ENCODE measurements at places on chromosomes 4 and X.

GRCh38 chrX:130267956-130268448 lies 697 bp downstream of the ZNF280C start:
- no peak for DNase-seq

GRCh38 chr4:14064984-14065383 lies 437.5 kb upstream of the BOD1L1 start:
- DNase-seq, result no peak

GRCh38 chr4:124903995-124904722 lies 191.6 kb upstream of the ANKRD50 start:
- DNase-seq, result no peak

- no peak for DNase-seq
Measured at GRCh38 chr4:40264497-40264896, 67.7 kb downstream of the RHOH start.

DNA sequence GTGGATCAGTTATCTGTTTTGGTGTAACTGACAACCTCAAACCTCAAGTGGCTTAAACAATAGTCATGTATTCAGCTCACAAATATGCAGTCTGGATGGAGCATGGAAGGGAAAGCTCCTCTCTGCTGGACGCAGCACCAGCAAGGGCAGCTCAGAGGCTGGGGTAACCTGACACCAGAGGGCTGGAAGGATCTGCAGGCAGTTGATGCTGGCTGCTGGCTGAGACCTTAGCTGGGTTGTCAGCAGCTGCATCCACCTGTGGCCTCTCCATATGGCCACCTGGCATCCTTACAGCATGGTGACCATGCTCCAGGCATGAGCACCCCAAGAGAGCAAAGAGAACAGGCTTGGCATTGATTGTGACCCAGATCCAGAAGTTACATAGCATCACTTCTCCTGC lies 46.7 kb downstream of the ENPP6 start:
- DNase-seq, result no peak

DNA sequence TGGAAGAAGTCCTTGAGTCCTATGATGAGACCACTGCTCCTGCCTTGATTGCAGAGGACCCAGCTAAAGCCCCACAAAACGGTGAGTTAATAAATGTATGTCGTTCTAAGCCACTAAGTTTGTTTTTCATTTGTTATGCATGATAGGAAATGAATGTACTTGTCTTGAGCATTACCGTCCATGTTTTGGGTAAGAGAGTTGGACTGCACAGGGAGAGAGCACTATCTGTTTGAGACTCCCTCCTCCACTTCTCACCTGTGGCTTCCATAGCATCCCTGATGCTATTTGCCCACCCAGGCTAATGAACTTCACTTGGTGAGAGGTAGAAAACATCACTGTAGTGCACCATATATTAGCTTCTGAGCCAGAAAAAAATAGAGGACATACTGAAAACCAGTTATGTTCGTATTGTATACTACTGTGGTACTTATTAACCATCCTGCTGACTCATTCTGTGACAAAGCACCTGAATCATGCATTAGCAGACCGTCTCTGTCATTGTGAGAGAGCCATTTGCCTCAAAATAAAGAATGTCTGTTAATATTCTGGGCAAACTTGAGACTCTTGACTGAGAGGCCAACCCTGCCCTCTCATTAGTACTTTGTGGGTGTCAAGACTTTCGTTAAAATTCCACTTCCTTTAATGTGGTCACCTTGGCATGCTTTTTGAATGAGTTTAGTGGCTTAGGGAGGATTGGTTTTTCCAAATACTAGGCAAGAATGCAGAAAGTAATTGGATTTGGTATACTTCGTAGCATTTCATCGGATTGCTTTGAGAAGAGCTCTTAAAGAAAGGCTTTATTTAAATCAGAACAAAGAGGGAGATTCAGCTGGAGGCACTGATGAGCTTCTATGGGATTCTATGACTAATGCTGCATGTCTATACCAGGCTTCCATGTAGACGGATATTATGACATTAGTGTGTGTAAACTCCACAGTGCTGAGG lies 99.3 kb upstream of the GRPR start:
- no peak for DNase-seq

DNA sequence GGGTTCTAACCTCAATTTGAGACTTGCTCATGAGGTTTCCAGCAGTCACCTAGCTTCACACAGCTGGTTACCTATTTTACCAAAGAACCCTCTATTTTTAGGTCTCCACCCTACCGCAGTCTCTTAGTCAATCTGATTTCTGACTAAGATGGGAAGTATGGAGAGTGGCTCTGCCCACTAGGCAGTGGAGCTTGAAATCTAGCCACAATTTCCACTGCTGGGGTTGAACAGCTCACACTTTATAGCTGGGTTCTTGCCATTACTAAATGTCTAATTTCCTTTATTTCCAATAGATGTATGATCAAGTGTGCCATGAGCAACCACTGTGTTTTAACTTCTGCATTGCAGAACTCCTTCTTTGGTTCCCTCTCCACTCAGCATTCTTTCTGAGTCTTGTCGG lies 43.1 kb downstream of the GASK1B start:
- no peak for DNase-seq

DNA sequence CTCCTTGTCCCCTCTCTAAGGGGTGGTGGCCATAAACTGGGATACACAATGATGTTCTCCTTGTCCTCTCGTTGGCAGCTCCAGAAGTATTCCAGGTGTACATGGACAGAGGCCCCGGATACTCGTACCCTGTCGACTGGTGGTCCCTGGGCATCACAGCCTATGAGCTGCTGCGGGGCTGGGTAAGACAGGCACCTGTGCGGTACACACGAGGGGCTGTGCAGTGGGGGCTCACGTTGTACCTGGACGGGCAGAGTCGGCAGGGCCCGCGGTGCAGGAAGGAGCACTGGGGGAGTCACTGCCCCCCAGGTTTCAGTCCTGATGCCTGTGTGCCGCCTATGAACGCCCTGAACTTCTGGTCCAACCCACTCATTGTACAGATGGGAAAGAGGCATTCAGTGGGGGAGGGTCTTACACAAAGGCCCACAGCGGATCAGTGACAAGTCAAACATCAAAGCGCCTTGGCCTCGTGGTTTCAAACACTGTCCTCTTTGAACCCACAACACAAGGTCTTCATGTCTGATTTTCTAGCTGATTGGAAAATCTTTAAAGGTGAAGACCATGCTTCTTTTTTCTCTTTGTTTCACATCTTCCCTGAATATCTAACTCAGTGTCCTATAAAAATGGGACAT lies 261.6 kb downstream of the EVC2 start:
- DNase-seq, result no peak

GRCh38 chr4:147848634-147849033 lies 116.7 kb downstream of the ARHGAP10 start:
- no peak for DNase-seq

DNA sequence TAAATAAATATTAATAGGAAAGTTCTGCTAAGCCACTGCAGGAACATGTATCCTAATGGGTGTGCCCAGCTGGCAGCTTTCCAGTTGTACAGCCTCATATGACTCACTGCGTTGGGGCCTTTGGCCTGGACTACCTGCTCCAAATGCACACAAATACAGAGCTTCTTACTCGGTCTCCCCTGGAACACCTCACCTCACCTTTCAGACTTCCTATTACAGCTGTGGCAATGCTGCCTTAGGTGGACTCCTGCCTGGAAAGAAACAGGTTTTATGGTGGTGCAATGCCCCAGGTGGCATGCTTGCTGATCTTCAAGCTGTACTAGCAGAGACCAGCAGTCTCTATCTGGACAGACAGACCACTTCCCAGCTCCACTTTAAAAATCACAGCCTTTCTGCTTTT lies 85.7 kb upstream of the EXOC1L start:
- DNase-seq, result no peak

- peak; percentile 25 for DNase-seq
Measured at GRCh38 chrX:101658661-101659491, 774 bp downstream of the ARMCX2 start.

- DNase-seq, result no peak
Measured at GRCh38 chrX:121641560-121641959, 594.1 kb downstream of the GLUD2 start.

GRCh38 chr4:84750260-84750959 lies 167.5 kb downstream of the CDS1 start:
- DNase-seq, result no peak

DNA sequence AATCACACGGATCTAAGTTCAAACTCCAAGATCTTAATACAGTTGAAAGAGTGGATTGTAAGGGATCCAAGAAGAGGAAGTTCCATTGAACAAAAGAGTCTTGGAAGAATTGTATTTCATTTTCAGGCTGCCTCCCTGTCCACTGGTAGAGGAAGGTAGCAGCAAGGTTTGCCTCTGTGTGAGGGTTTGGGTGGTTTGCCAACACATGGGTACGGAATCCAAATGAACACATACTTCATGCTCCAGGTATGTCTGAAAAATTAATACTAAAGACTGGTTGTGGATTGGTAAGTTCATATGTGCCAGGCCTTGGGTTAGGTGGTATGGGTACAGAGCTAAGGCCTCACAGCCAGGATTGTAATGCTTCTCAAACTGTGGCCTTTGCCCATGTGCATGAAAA lies 523.6 kb upstream of the BOD1L1 start:
- no peak for DNase-seq

DNA sequence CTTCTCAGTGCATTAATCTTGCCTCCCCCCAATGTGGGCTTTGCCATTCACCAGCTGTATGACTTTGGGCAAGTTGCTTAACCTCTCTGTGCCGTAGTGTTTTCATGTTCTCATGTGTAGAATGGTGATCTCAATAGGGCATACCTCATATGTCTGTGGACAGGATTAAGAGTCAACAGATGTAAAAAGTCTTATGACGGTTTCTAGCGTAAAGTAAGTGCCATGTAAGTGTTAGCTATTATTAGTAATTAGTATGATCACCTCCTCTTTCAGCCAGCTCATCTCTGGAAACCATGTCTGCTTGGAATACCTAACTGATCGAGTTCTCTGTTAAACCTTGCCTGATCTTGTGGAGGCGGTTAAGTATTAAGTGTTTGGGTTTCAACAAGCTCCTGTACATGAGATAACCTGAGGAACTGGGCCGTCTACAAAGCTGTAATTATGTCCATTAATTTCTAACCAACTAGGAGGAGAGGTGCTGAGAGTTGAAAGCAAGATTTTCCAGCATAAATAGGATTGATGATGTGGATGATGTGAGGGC lies 66.3 kb downstream of the TSC22D3 start:
- DNase-seq, result no peak

GRCh38 chr4:78749972-78750727 lies 26.0 kb upstream of the BMP2K start:
- DNase-seq, result no peak

GRCh38 chr4:140251571-140251970 lies 97.6 kb upstream of the MAML3 start:
- DNase-seq, result no peak

DNA sequence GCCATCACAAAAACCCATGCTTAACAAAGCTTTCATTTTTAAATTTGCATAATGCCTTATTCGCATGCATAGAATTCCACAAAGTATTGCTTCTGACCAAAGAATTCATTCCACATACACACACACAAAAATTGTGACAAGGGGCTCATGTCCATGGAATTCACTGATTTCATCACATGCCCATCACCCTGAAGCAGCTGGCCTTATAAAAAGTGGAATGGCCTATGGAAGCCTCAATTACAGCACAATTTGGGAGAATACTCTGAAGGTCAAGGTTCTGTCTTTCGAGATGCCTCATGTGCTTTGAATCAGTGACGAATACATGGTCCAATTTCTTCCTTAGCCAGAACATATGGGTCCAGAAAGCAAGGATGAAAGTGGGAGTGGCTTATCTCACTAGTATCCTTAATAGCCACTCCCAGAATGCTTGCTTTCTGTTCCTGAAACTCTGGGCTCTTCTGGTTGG lies 165.7 kb downstream of the KDR start:
- DNase-seq, result no peak
